ENCODE measurements at places on chromosomes 1 and 21. TPM values are rescaled to one million over a fixed set of nuclear protein-coding genes. Genes with fewer than 3 reads are reported as not detected.

The PHF13 gene
- 19.8 TPM for total RNA-seq

The OR2T2 gene
- total RNA-seq = not detected

The PRKAA2 gene
- total RNA-seq = 29.3 TPM

The LBR gene
- total RNA-seq = 139 TPM

The KLHDC8A gene
- 0.16 TPM for total RNA-seq

The OR2T5 gene
- total RNA-seq = not detected

The ZSWIM5 gene
- total RNA-seq = 4.7 TPM

The COL11A1 gene
- total RNA-seq = 0.19 TPM

The CTSS gene
- 80.3 TPM for total RNA-seq

The ZMYND12 gene
- 1.9 TPM for total RNA-seq

The NBPF20 gene
- total RNA-seq = 1.7 TPM

The TRAF3IP3 gene
- 0.77 TPM for total RNA-seq

The CNR2 gene
- total RNA-seq = not detected

The TCP10L gene
- total RNA-seq = not detected

The CA6 gene
- total RNA-seq = not detected

The RHBG gene
- total RNA-seq = not detected

The ZBTB8B gene
- total RNA-seq = not detected

The LIPI gene
- total RNA-seq = not detected

The CD53 gene
- total RNA-seq = 33.8 TPM

The RHBDL2 gene
- not detected for total RNA-seq

The FCGR1A gene
- total RNA-seq = 21.4 TPM

The IFI44L gene
- 4.2 TPM for total RNA-seq

The LCE6A gene
- not detected for total RNA-seq
